ENCODE measurements at places on chromosomes 2 and 18. TPM values are rescaled to one million over a fixed set of nuclear protein-coding genes. Genes with fewer than 3 reads are reported as not detected.
A peak's percentile ranks its signal among the peaks of the same experiment; 100 is the strongest.

HOXD8 gene
- 1.2 TPM for total RNA-seq

LINC00305 gene
- not detected for total RNA-seq

DSG4 gene
- total RNA-seq = not detected

BMP10 gene
- not detected for total RNA-seq

PPP1R1C gene
- 3.9 TPM for total RNA-seq

OSR1 gene
- total RNA-seq = 21.3 TPM

RNASEH1 gene
- 24.5 TPM for total RNA-seq

NAT8 gene
- not detected for total RNA-seq

DNA sequence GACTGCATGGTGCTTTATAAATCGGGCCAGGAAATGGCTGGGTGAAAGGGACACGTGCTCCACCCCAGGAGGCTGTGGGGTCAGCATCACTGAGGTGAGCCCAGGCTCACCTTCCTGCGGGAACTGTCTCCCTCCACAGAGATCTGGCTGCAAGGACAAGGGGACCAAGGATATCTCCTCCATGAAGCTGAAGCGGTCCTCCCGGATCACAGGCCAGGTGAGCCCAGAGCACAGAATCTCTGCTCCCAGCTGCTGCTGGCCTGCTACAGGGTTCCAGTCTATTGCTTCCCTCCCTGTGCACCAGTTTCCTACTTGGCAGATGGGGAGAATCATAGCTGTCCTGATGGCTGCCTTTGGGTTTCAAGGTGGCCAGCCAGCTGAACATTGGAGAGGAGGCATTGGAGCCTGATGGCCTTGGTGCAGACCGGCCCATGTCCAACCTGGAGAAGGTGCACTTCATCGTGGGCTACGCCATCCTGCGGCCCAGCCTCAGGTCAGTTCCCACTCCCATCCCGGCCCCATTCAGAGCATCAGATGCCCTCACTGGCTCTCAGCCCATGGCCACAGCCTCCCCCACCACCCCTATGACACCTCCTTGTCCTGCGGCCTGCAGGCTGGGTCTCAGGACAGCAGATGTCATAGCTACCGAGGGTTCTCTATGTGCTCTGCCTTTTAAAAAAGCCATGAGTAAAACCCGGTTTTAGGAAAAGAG is 33.7 kb upstream of the GPR17 start:
- no peaks in the 10 kb centered on the region for H3K27me3 ChIP-seq
- DNase-seq = peak; percentile 9
- H3K4me3 ChIP-seq = no peak overlapping the region
- H3K36me3 ChIP-seq = no peaks in the 10 kb centered on the region
- no peak overlapping the region for H3K27ac ChIP-seq

- no peak overlapping the region for H3K4me3 ChIP-seq
- no peaks in the 10 kb centered on the region for H3K36me3 ChIP-seq
- peaks cover 2% of the 10 kb centered on the region for H3K4me1 ChIP-seq
- H3K27ac ChIP-seq = no peak overlapping the region
- DNase-seq = no peak
- H3K27me3 ChIP-seq = no peaks in the 10 kb centered on the region
These were observed 142.4 kb downstream of the CAPN13 start for GRCh38 chr2:30664761-30665358.

GRCh38 chr2:120511947-120512710 is 166.2 kb downstream of the INHBB start:
- H3K36me3 ChIP-seq = no peaks in the 10 kb centered on the region
- no peaks in the 10 kb centered on the region for H3K4me1 ChIP-seq
- H3K27ac ChIP-seq = no peak overlapping the region
- no peak for DNase-seq
- no peak overlapping the region for H3K4me3 ChIP-seq
- no peaks in the 10 kb centered on the region for H3K27me3 ChIP-seq

DNA sequence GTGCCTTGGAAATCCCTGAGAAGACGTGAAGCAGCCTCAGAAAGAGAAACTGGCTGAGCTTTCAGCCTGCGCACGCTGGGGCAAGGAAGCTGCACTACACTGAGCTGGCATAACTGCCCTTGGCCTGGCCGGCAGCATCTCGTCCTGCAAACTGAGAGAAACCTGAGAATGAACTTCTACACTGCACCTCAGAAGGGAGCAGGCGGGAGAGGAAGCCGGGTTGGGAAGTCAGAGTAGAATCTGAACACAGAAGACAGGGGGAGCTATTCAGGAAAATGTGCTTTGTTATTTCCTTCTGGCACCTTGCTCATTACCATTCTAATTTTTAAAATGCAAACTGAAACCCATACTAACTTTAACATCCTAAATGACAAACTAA is 70.9 kb downstream of the ZEB2 start:
- peak overlapping the region; percentile 41 for H3K27ac ChIP-seq
- H3K27me3 ChIP-seq = no peaks in the 10 kb centered on the region
- DNase-seq = no peak
- H3K36me3 ChIP-seq = peaks cover 6% of the 10 kb centered on the region

DNA sequence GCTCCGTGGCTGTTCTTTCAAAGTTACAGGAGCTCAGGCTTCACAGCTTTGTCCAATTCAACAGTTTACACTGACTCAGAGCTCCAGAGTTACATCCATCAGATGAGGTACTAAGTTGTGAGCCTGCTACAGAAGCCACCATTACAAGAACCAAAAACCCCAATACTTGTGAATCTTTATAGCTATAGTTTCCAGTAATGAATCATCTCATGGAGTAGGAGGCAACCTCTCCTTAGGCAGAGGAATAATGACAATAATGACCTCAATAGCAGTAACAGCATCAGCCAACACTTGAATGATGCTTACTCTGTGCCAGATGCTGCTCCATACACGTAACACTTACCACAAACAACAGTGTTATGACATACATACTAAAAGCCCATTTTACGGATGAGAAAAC is 3.6 kb downstream of the ZC3H8 start:
- no peak for DNase-seq
- peaks cover 3% of the 10 kb centered on the region for H3K4me1 ChIP-seq
- no peak overlapping the region for H3K27ac ChIP-seq
- peaks cover 8% of the 10 kb centered on the region for H3K36me3 ChIP-seq

DNA sequence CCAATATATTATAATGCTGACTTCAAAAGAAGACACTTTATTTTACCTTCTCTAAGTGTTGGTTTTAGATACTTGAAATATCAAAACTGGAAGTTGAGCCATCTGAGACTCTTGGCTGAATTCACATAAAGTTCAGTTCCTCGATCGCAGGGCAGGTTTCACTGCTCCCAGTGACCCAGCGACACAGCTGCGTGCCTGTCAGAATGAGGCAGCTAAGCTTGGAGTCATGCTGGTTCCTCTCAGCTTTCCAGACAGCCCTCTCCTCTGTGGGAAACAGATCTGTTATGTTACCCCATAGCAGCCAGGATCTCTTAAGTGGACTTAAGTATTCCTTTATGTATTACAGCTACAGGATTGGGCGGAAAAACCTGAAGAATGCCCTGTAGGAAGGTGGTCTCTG is 142.8 kb upstream of the ALPP start:
- no peaks in the 10 kb centered on the region for H3K36me3 ChIP-seq
- no peak overlapping the region for H3K27ac ChIP-seq
- peak; percentile 38 for DNase-seq
- no peak overlapping the region for H3K4me3 ChIP-seq

DNA sequence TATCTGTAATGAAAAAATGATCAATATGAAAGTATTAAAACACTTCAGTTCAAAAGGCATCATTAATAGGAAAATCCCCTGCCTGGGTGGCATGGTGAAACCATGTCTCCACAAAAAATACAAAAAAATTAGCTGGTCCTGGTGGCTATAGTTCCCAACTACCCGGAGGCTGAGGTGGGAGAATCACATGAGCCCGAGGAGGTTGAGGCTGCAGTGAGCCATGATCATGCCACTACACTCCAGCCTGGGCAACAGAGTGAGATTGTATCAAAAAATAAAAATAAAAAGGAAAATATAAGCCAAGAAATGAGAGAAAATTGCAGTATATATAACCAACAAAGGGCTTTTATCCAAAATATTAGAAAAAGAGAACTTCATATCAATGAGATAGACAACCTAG is 71.6 kb upstream of the MYCN start:
- no peaks in the 10 kb centered on the region for H3K36me3 ChIP-seq
- no peak overlapping the region for H3K27ac ChIP-seq
- no peaks in the 10 kb centered on the region for H3K4me1 ChIP-seq
- H3K4me3 ChIP-seq = no peak overlapping the region
- no peak for DNase-seq

- no peaks in the 10 kb centered on the region for H3K27me3 ChIP-seq
- DNase-seq = no peak
- no peaks in the 10 kb centered on the region for H3K36me3 ChIP-seq
These were observed 614.4 kb upstream of the TMEFF2 start for GRCh38 chr2:192809173-192809572.

GRCh38 chr2:86383844-86384243 is 46.4 kb upstream of the REEP1 start:
- H3K4me1 ChIP-seq = peaks cover 25% of the 10 kb centered on the region
- H3K36me3 ChIP-seq = no peaks in the 10 kb centered on the region
- H3K27me3 ChIP-seq = no peaks in the 10 kb centered on the region
- H3K4me3 ChIP-seq = no peak overlapping the region
- DNase-seq = peak; percentile 99
- H3K27ac ChIP-seq = no peak overlapping the region

DNA sequence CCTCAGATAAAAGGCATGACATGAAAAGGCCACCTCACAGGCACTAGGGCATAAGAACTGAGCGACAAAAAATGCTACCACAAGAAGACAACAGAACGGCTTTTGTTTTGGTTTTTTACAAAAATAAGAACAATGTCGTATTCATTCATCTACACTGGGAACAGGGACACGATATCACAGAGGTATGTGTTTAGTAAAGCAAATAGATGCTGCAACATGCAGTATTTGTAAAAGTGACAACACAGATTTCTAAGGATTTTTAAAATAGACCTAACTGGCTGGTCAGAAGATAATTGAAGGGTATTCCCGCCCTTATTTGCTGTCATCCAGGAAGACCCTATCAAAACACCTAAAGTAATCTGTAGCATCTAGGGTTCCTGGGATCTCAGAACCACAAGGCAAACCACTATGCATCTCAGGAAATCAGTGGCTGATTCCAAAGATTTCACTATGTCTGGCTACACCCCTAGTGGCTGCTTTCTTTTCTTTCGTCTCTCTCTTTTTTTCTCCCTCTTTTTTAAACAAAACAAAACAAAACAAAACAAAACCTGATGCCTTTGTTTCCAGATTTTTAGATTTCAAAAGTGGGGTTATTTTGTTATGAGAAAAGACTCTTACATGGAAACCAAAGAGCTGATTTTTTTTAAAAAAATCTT is 97.2 kb downstream of the BCL11A start:
- H3K27ac ChIP-seq = no peak overlapping the region
- DNase-seq = no peak
- H3K4me1 ChIP-seq = no peaks in the 10 kb centered on the region

GRCh38 chr2:129929321-129930290 is 49.9 kb upstream of the RAB6C start:
- DNase-seq = no peak
- no peak overlapping the region for H3K27ac ChIP-seq
- no peaks in the 10 kb centered on the region for H3K27me3 ChIP-seq
- H3K4me1 ChIP-seq = no peaks in the 10 kb centered on the region

DNA sequence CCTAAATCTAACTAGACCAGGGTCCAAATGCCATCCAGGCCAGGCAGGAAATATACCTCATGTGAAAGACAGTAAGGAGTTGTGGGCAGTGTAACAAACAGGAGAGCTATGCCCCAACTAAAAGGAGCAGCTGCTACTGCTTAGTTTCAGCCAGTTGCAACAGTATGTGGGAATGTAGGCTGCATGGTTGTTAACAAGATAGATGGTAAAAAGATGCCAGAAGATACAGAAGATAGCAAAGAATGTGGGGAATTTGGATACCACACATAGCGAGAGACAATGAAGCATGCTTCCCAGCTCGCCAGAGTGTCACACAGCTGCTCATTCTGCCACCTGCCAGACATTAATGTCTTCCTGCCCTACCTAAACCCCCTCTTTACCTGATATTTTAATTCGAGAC is 39.4 kb upstream of the CYBRD1 start:
- H3K4me3 ChIP-seq = no peak overlapping the region
- no peak overlapping the region for H3K27ac ChIP-seq

GRCh38 chr2:173934895-173935294 is 30.3 kb downstream of the SP3 start:
- peaks cover 4% of the 10 kb centered on the region for H3K4me1 ChIP-seq
- no peak overlapping the region for H3K27ac ChIP-seq
- no peak for DNase-seq
- H3K4me3 ChIP-seq = no peak overlapping the region
- H3K36me3 ChIP-seq = no peaks in the 10 kb centered on the region

DNA sequence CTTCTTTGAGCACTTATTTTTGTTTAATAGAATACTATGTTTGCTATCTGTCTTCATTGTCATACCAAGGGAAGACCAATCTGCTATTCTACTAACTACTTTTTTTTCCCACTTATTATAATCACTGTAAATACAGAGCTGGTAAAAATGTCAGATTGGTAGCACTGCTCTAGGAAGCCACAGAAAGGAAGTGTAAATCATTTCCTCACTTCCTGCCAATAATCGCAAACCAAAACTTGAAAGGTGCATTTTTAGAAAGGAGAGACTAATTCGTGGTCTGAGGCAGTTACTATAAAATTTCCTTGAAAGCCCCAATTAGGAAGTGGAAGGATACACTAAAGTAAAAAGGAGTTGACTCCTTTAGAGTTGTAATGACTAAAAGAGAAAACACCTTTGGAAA is 13.9 kb upstream of the THSD7B start:
- no peak overlapping the region for H3K27ac ChIP-seq
- no peak for DNase-seq
- no peaks in the 10 kb centered on the region for H3K36me3 ChIP-seq
- peaks cover 4% of the 10 kb centered on the region for H3K4me1 ChIP-seq

DNA sequence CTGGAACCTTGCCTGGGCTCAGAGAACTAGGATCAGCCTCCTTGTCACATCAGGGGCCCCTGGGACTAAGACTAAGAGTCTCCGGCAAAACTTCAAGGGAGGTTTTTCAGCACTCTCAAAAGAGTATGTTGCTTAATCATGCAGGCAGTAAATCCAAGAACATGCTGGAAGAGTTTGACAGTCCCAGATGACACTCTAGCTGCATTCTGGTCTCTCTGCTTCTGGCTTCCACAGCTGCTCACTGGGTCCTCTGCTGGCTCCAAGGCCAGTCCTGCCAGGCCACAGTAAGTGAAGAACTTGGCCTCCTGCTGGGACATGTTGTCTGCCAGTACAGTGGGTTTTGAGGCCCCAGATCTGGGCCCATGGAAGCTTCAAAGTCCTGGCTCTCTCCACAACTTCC is 45.2 kb upstream of the IL1RL1 start:
- H3K27me3 ChIP-seq = no peaks in the 10 kb centered on the region
- H3K4me1 ChIP-seq = no peaks in the 10 kb centered on the region
- H3K36me3 ChIP-seq = no peaks in the 10 kb centered on the region
- H3K27ac ChIP-seq = no peak overlapping the region
- DNase-seq = no peak

GRCh38 chr2:103153580-103154284 is 391.9 kb downstream of the TMEM182 start:
- peak; percentile 70 for DNase-seq
- H3K4me1 ChIP-seq = peaks cover 9% of the 10 kb centered on the region
- H3K27me3 ChIP-seq = no peaks in the 10 kb centered on the region
- H3K4me3 ChIP-seq = no peak overlapping the region
- H3K27ac ChIP-seq = no peak overlapping the region
